Ascending aorta (tissue), 2 donors: ENCODE measurements at places on chromosomes 7 and 10. TPM values are rescaled to one million over a fixed set of nuclear protein-coding genes. Genes with fewer than 3 reads are reported as not detected.

- DNase-seq = no peak
Measured at GRCh38 chr10:45202242-45202641, 113.2 kb downstream of the OR13A1 start.

DNA sequence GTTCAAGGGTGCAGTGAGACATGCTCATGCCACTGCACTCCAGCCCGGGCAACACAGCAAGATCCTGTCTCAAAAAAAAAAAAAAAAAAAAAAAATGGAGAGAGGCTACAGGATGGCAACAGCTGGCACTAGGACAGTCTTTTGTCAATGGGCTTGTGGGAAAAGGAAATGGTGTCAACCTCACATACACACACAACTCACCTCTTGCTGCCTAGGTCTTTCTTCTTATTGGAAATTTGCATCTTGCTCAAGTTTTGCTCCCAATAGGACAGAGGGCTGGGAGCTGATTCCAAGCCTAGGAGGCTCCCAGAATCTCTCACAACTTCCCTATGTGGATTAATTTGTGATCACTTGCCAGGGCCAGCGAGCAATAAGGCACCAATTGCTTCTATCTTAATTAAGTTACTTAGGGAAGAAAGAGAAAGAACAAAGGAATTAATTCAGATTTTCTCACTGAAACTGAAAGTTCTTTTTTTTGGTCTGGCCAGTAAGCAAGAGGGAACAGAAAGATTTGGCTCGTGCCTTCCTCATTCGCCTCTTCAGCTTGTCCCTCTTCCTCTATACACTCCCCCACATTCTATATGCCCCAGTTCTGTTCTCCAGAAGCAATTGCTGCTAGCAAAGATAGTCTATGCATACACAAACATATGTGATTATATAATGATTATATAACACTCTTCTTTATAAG lies 33.8 kb downstream of the MAP3K8 start:
- no peak for DNase-seq

GRCh38 chr10:132547421-132547861 lies 9.9 kb downstream of the INPP5A start:
- no peak for DNase-seq

GRCh38 chr7:113912876-113913275 lies 5.9 kb downstream of the PPP1R3A start:
- no peak for DNase-seq

GRCh38 chr10:66258693-66259092 lies 667.1 kb upstream of the LRRTM3 start:
- no peak for DNase-seq

DNA sequence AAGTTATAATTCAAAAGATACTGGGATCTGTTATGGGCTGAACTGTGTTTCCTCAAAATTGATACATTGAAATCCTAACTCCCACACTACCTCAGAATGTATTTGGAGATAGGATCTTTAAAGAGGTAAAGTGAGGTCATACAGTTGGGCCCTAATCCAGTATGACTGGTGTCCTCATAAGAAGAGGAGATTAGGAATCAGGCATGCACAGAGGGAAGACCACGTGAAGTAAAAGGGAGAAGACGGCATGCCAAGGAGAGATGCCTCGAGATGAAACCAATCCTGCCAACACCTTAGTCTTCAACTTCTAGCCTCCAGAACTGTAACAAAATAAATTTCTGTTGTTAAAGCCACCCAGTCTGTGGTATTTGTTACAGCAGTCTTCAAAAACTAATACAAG lies 5.9 kb upstream of the CFAP69 start:
- no peak for DNase-seq

GRCh38 chr7:39673868-39674267 lies 50.5 kb downstream of the RALA start:
- DNase-seq = no peak

- DNase-seq = no peak
Measured at GRCh38 chr7:159112136-159113011, 32.3 kb downstream of the VIPR2 start.

DNA sequence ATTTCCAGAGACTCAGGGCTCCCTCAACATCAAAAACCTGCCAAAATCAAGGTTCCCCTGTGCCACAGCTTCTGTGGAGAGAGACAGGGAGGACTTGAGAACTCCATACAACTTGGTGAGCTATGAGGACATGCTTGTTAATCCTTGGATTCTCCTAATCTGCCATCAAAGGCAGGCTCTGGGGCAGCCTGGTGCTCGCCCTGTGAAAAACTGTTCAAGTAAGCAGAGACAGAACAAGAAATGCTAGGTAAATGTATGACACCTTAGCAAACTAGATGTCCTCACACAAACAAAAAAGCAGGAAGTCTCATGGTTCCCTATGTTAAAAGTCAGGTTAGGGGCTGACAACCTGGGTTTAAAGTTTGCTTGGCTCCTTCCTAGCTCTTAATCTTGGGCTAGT lies 73.6 kb downstream of the ANK3 start:
- no peak for DNase-seq

DNA sequence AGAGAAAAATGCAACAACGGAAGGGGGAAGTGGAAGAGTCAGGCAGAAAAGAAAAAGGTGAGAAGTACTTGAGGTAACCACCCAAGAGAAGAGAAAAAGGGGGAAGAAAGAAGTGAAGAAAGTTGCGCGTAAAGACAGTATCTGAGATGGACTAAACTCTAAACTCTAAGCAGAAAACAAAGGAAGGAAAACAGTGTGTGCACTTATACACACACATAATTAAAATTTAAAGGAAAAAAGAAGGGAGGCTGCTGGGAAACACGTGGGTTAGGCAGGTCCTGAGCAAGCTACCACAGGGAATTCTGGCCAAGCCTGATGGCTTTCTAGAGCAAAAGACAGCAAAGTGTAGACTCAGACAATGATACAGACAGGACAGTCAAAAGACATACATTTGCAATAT lies 78.0 kb downstream of the UBE2H start:
- DNase-seq = no peak

GRCh38 chr10:26437637-26438461 lies at the start of gene APBB1IP:
Gene APBB1IP (plus strand): TSS chr10:26438341. CDS start chr10:26492327, 53,986 bp downstream.
- DNase-seq = peak; percentile 86

- DNase-seq = no peak
Measured at GRCh38 chr10:97825020-97825760, 24.5 kb upstream of the GOLGA7B start.

GRCh38 chr7:42831006-42831717 lies 80.7 kb downstream of the C7orf25 start:
- DNase-seq = no peak

DNA sequence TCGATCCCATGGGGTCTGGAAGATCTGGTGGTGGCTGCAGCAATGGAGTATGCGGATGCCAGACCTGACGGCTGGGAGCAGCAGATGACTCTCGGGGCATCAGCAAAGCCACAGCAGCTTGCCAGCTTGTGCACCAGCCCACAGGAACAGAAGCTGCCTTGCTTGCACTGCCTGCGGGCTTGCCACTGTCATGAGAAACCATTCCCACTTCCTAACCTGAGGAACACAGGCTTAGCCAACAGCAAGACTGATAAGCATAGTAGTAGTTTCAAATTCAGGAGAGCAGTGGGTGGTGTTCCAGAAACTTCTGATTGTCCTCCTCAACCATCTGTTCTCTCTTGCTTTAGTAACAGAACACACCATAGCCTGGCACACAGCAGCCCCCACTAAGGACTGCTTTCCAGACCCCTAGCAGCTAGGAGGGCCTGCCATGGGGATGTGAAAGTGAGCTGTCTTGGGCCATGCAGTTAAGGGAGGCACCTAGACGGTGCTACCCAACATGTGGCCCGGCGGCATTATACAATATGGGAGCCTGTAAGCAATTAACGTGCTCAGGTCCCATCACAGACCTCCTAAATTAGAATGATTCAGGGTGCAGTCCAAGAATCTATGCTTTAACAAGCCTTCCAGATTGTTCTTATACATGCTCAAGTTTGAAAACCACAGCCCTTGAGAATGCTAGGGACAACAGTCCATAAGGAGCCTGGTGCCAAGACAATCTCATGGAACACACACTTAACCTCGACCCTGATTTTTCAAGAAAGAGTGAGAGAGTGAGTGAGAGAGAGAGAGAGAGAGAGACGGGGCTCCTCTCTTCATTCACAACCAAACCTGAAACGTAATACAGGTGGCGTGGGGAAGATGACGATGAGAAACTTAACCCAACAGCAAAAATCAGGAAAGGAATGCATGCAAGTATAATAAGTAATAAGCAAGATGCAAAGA lies 7.1 kb downstream of the ANXA11 start:
- DNase-seq = no peak

- no peak for DNase-seq
Measured at GRCh38 chr10:118504467-118505205, 90.8 kb downstream of the PRLHR start.

GRCh38 chr10:49441488-49442476 lies 45.9 kb upstream of the DRGX start:
- DNase-seq = no peak

DNA sequence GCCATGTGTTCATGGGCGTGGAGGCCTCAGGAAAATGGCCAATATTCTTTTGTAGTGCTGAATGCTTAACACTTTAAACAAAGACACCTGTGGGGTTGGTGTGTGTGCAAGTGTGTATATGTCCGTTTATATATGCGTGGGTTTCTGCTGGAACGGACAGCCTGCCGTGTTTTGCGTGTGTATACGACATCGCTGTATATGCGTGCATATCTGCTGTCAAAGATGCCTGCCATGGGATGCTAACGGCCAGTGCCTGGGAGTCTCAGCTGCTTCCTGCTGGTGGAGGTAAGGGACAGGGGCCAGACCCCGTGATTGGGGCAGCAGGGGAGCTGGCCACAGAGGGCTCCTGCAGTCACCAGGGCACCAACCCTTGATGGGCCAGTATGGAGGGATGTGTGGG lies 216.3 kb upstream of the SHH start:
- no peak for DNase-seq

DNA sequence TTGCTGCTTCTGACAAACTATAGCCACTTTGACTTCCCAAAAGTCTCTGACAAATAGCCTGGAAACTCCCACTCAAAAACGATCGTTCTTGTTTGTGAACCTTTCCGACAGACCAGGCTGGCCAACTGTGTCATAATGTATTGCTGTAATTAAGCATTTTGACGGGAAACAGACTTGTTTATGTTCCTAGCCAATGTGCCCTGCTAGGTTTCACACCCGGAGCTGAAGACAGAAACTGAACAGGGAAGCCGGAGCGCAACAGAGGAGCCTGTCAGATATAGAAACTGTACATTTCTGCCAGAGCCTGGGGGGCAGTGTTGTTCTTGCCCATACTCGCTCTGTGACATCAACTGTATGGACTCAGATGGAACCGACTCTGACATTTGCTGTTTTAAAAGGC lies 55.3 kb upstream of the C7orf33 start:
- DNase-seq = peak; percentile 60

DNA sequence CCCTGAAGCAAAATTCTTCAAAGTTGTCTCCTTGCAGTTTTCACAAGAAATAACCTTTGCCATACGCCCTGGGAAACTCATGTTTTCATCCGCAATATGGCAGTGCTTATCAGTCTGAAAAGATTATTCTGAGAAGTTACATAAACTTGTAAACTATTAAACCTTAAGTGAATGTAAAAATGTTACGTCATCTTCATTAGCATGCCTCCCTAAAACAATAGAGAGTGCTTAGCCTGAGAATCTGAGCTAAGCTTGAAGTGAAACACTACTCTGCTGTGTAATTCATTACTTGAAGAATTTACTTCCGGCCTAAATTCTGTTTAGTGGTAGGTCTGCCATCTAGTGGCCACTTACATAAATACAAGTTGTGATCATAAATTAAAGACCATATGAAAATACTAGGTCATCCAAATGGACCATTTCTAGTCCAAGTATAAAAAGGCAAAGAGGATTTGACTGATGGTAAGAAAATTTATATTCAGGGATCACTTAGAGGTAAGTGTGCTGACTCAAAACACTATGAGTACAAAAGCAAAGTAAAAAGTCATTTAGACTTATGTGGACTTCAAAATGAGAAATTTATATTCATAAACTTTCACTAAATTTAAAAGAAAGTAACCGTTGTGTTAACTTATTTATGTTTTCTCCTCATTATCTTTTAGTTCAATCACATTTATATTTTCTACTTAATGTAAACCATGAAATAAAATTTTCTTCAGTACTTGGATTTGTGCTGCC lies 745.1 kb upstream of the LRRTM3 start:
- no peak for DNase-seq

GRCh38 chr10:12237265-12238220 lies 41.6 kb downstream of the CDC123 start:
- DNase-seq = no peak

DNA sequence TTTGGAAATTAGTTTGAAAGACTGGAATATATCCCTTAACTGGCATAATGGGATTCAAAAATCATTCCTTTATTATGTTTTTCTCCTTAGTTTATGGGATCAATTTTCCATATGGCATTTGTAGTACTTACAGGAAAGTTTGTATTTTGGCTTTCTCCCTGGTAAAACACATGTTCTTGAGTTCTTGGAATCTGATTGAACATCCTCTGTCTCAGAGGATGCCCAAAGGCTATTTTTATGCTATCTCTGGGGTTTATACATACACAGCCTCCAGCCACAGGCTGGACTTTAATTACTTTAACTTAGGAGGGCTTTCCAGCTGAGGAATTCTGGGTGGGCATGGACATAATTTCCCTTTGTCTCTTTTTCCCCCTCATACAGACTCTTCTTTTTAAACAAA lies 236.4 kb downstream of the HGF start:
- no peak for DNase-seq

DNA sequence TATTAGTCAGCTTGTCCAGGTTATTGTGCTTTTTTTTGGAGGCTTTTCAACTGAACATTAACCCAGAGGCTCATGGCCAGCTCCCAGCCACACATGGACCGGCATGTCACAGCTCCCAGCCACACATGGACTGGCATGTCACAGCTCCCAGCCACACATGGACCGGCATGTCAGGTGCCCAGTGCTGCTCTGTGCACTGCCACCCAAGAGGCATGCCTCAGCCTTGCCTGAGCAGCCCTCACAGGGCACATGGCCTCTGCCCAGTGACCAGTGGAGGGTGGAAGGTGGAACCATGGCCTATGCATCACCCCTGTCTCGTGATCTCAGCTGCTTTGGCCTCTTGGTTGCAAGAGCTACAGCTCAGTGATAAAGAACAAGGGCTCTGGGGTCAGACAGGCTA lies 119.8 kb downstream of the OAT start:
- no peak for DNase-seq

- DNase-seq = no peak
Measured at GRCh38 chr10:30857803-30858202, 173.9 kb downstream of the ZNF438 start.

GRCh38 chr7:102883098-102883860 lies 29.5 kb upstream of the LRRC17 start:
- DNase-seq = no peak

GRCh38 chr10:76546411-76546810 lies 1091.2 kb downstream of the KCNMA1 start:
- DNase-seq = no peak

- no peak for DNase-seq
Measured at GRCh38 chr7:157614457-157615020, 277.7 kb downstream of the DNAJB6 start.

The EVX1 gene
- not detected for total RNA-seq

The MSMB gene
- total RNA-seq = not detected

The VIM gene
- 6,230 TPM for total RNA-seq

The SYT15B gene
- 68.3 TPM for total RNA-seq

The GSAP gene
- total RNA-seq = 10.9 TPM

The DYDC2 gene
- total RNA-seq = not detected

The PIK3CG gene
- 2.0 TPM for total RNA-seq

The SH2D4B gene
- not detected for total RNA-seq

The ZNF783 gene
- 25.7 TPM for total RNA-seq

The CFAP43 gene
- 0.96 TPM for total RNA-seq

The ITIH5 gene
- 19.4 TPM for total RNA-seq

The TMEM225B gene
- total RNA-seq = 0.43 TPM

The CYP3A4 gene
- total RNA-seq = not detected

The FGFBP3 gene
- total RNA-seq = 6.6 TPM

The CRYGN gene
- not detected for total RNA-seq
